ENCODE measurements at places on chromosomes 5 and 9.

- no peak for DNase-seq
Measured at GRCh38 chr9:94944626-94945025, 218.1 kb downstream of the AOPEP start.

- no peak for DNase-seq
Measured at GRCh38 chr5:159975462-159976019, 33.4 kb upstream of the TTC1 start.

- DNase-seq: no peak
Measured at GRCh38 chr5:135534609-135535419, 950 bp downstream of the NEUROG1 start.

DNA sequence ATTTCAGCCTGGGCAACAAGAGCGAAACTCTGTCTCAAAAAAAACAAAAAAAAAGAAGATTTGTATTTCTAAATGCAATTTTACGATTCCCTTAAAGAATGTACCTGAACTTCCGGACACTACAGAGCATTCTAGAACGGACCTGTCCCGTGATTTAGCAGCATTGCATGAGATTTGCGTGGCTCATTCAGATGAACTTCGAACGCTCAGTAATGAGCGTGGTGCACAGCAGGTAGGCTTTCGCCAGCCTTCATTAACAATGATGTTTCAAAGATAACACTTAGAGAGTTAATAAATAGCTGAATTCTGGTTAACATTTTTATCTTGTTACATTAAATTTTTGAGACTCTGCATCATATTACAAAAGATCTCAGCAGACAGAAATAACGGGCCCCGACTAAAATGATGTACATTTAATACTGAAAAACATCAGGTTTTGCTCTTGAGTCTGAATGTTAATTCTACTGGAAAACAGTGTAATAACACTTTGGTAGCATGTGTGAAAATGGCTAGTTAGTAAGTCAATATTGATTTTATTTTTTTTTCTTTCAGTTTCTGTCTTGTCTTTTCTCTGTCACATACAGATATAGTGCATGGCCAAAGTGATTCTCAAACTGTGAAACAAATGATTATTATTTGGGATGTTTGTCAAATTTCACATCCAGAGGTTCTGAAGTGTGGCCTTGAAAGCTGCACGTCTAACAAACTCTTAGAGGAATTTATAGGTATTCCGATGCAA is 23.3 kb downstream of the CCNH start:
- DNase-seq: no peak

- no peak for DNase-seq
Measured at GRCh38 chr9:33748633-33749304, 46.6 kb upstream of the PRSS3 start.

DNA sequence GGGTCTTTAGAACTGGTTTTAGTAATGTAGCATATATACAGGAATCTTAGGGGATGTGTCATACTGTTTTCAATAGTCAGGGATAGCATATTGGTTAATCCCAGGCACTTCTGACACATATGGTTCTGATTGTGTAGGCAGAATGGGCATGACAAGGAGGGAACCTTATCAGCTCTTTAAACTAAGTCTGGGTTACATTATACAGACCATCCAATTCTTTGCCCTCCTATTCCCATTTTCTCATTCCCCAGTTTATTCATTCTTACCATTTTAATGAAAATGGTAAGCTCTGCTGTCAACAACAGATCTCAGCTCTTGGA is 85.1 kb downstream of the NDUFAF2 start:
- DNase-seq: no peak

GRCh38 chr9:126844085-126844484 is 16.4 kb upstream of the ZBTB34 start:
- DNase-seq: no peak

DNA sequence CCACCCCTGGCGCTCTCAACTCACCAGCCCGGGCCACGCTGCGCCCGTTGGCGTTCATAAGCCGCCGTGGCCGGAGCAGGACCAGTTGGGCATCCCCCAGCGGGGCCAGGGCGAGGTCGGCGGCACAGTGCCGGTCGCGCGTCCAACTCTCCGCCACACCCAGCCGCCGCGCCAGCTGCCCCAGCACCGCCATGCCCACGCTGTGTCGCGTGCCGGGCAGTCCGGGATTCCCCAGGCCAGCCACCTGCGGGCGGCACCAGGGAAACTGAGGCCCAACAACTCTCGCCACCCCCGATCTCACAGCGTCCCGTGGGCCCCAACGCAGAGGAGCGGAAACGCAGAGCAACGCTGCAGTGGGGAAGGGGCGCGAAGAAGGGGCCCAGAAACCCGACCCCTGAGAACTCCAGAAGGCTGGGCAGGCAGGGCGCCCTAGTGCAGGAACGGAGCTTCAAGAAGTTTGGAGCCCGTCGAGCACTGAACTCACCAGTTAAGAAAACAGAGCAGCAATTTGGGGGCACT is 453 bp downstream of the PTRH1 start:
- no peak for DNase-seq

DNA sequence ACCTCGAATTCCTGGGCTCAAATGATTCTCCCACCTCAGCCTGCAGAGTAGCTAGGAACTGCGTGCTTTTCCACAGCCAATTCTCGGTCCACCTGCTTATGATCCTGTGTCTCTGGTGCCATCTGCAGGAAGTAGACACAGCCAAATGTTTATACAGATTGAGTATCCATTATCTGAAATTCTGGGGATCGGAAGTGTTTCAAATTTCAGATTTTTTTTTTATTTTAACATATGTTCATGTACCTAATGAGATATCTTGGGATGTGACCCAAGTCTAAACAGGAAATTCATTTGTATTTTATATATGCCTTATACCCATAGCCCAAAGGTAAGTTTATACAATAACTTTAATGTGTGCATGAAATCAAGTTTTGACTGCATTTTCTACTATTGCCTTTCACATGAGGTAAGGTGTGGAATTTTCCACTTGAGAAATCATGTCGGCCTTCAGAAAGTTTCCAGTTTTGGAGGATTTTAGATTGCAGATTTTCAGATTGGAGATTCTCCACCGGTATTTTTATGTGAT is 89.5 kb downstream of the ESM1 start:
- no peak for DNase-seq

GRCh38 chr9:23380821-23381220 is 445.2 kb downstream of the ELAVL2 start:
- DNase-seq: no peak

DNA sequence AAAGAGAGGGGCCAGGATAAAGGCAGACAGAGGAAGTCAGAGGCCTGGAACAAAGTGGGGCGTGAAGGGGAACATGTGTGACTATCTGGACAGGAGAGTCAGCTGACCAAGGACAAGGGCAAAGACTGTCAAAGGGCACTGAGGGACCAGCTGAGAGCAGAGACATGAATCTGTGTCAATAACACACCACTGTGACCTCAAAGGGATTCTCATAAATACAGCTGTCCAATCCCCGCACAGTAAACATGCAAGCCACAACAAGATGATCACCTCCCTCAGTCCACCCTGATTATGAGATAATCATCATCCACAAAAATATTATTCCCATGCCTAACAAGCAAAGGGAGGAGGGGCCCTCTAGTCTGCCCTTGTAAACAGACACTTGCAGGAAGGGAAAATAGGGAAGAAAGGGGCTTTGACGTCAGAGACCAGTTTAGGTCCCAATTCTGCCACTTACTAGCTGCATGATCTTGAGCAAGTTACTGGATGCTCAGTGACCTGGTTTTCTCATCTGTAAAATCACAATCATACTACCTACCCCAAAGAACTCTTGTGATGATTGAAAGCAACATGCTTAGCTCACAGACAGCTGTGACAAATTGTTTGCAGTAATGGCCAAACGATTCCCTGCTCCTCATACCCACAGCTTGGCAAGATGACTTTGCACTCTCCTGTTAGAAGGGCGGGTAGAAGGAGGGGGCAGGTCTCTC is 41.8 kb downstream of the RAPGEF1 start:
- DNase-seq: no peak

GRCh38 chr5:174239718-174240117 is 194.2 kb downstream of the NSG2 start:
- DNase-seq: no peak

GRCh38 chr9:29966247-29966646 is 2393.0 kb upstream of the C9orf72 start:
- no peak for DNase-seq

DNA sequence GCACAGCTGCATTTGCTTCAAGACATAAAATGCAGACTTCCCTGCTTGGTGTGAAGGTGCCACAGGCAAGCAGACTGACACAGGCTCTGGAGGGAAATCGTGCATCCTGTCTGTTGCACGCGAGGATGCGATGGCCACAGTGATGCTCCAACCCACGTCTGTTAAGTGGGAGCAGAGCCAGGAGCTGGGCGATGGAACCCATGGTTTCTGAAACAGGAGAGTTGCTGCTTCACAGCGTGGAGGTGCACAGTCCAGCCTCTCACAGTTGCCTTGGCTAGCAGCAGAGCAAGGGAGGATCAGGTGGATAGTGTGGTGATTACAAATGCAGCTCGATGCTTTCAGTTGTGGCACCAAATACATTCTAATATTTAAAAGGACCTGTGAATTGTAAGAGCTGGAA is 108.8 kb downstream of the TENT4A start:
- no peak for DNase-seq

GRCh38 chr9:2290382-2290781 is 275.2 kb downstream of the SMARCA2 start:
- DNase-seq: no peak

DNA sequence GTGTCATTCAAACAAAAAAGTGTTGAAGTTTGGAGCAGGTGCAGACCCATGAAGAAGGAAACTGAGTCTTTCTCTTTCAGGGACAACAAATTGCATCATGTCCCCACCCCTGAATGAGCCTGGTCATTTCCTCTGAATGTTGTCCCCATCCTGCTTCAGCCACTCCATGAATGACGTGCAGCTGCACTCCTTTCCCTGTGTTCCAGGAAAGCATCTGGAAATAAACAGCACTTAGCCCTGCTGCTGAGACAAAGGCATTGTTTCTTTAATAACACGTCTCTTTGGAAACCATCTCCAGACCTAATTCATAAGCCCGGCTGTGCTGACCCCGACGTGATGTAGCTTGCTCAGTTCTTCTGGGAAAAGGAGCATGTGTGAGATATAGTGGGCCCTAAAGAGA is 682.3 kb downstream of the BRINP1 start:
- DNase-seq: no peak

DNA sequence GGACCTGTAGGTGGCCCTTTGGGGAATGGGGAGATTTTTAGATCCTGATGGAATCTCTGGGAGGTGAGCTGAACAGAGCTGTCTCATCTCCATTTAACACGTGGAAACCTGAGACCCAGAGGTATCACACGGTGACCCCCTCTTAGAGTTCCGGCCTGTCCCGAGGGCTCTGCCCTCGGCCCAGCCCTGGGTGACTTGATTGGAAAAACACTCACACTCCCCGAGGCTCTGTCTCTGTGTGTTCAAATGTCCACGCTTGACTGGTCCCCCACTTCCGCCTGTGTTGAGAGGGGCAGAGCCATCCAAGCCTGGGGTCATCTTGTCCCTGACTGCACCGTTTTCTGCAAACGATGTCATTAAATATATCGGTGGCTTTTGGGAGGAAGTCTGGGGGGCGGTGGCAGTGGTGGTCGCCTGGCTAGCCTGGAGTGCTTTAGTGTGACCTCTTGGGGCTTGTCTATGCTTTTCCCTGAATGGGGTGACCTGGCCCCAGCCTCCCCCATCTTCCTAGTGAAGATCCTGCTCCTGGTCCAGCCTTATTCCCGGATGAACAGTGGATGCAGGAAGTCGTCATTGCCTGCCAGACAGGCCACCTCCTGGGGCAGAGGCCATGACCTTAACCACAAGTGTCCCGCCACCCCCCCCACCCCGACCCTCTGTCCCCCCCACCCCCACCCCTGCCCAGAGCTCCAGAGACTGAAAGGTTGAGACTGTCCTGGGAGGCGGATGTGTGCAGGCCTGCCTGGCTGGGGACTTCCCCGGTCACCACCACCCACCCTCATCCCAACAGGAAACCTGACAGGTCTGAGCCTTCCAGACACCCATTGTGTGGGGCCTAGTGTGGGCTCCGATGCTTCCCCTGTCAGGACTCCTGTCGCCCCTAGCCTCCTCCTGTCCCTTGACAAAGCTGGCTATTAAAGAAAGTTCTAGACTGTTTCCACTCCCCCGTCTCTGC is 5.3 kb upstream of the DAB2IP start:
- DNase-seq: no peak

GRCh38 chr9:98462310-98462709 is 206.9 kb upstream of the TBC1D2 start:
- DNase-seq: no peak

- no peak for DNase-seq
Measured at GRCh38 chr5:1803192-1803591, 2.0 kb downstream of the NDUFS6 start.

DNA sequence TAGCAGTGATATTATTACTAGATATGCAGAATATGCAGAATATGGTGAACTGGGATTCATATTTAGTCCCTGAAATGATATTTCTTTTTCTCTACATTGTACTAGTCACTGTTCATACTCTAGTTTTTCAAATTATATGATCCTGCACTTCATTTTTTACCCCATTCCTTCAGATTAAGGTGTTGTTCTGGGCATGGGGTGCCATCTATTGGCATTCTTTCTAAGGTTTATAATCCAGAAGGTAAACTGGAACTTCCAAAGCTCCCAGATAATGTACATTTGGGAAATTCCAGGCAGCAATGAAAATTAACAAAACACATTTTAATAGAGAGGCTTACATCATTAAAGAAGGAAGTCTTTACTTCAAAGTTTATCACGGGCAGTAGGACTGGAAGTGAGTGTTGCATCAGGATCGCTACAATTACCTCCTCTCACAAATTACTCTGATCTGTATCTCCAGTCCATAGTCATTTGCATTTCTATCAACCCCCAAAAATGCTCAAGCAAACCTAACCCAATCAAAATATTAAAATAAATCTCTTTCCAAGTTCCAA is 12.5 kb downstream of the RFX3 start:
- DNase-seq: no peak

GRCh38 chr5:178650214-178650613 is 23.4 kb upstream of the CLK4 start:
- DNase-seq: no peak

DNA sequence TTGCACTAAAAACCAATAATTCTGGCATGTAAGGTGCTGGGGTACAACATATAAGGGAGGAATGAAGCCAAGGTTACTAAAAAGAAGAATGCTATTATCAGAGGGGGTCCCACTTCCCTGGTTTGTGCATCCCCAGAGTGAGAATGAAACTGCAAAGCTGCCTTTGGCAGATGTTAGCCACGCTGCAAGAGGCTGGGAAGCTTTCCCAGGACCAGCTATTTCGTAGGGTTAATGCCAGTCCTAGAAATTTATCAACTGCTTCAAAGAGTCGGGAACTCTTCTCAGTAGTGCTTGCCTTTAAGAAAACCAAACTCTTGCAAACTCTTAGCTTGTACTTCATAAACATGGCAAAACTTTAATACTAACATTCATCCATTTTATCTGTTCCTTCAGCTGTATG is 87.5 kb upstream of the NR5A1 start:
- DNase-seq: no peak

DNA sequence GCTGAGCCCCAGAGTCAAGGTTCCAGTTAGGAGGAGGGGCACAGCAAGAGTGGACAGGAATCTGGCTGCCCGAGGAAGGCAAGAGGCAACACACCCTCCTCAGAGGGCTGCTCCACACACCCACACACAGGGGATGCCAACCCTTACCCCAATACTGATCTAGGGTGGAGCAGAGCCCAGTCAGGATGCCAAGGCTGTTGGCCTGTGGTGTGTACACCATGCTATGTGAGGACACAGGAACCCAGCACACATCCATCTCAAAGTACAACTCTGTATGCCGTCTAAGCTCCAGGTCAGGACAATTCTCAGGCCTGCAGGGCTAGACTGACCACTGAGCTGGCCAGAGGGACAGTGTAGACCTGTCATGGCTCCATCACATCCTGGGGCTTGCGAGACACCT is 2.6 kb downstream of the SEPTIN8 start:
- no peak for DNase-seq

- no peak for DNase-seq
Measured at GRCh38 chr5:177334781-177335700, 16.4 kb downstream of the LMAN2 start.

- no peak for DNase-seq
Measured at GRCh38 chr9:134358662-134359319, 32.5 kb downstream of the RXRA start.
